ENCODE measurements at places on chromosomes 12 and 14.

GRCh38 chr14:47778631-47779030 is 103.2 kb upstream of the MDGA2 start:
- no peak for DNase-seq

DNA sequence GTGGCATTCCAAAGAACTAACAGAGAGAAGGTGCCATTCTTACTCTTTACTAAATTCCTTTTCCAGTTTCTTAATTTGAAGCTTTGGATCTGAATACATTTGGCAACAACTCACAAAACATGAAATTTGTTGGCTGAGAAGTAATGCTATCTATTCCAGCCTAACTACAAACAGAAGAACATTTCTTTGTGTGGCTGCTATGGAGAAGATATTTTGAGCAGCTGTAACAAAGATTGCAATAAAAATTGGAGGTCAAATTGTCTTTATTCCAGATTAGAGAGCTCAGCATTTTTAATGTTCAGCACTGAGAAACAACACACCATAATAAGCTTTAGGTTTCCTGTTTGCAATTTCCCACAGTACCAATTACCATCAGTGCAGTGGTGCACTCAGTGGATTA is 835.8 kb upstream of the FLRT2 start:
- no peak for DNase-seq

DNA sequence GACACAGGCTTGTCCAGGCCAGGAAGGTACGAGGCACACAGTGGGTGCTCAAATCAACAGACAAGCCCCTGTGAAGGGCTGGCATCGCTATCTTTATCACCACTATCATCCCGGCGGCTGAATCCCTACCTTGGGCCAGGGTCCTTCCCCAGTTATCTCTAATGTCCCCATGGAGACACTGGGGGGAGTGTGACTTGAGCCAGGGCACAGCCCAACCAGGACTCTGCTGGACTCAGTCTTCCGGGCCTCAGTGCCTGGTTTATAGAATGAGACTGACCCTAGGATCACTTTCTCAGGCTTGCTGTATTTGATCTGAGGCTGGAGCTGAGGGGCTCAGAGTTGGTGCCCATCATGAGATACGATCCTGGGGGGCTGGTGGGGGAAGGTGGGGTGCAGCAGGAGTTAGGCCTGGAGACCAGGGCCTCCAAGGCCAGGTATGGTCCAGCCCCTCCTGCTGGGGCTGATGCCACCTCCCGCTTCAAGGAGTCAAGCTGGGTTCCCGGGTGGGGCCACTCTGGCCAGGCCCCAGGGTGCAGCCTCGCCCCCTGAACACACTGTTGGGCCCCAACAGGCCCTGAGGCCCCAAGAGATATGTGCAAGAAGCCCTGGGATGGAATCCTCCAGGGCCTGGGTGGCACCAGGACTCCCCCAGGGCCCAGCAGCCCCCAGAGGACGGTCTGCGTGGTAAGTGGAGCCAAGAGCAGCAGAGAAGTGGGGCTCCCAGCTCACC is 11.8 kb downstream of the BEGAIN start:
- DNase-seq = no peak

DNA sequence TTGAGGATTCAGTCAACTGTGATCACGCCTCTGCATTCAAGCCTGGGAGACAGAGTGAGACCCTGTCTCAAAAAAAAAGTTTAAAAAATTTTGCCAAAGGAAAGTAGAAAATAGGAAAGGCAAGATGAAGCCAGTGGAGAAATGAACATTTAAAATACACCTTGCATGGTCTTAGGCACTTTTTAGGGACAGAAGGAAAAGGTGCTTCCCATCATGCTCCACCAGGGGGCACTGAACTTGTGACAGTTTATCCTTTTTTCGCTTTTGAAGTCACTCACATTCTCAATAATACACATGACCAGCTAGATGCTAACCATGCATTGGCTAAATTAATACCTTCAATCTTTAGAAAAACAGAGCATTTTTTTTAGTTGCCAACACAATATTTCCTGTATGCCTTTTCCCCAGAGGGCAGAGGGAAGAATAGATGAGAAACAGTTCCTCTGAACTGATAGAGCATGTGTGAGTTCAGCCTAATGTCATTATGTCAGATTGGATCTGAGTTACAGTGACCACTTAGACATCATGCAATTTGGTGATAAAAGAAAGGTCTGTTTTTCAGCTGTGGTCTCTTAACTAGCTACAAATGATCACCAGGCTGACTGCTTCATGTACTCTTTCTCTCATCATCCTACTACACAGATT is 221.8 kb upstream of the SSTR1 start:
- no peak for DNase-seq

DNA sequence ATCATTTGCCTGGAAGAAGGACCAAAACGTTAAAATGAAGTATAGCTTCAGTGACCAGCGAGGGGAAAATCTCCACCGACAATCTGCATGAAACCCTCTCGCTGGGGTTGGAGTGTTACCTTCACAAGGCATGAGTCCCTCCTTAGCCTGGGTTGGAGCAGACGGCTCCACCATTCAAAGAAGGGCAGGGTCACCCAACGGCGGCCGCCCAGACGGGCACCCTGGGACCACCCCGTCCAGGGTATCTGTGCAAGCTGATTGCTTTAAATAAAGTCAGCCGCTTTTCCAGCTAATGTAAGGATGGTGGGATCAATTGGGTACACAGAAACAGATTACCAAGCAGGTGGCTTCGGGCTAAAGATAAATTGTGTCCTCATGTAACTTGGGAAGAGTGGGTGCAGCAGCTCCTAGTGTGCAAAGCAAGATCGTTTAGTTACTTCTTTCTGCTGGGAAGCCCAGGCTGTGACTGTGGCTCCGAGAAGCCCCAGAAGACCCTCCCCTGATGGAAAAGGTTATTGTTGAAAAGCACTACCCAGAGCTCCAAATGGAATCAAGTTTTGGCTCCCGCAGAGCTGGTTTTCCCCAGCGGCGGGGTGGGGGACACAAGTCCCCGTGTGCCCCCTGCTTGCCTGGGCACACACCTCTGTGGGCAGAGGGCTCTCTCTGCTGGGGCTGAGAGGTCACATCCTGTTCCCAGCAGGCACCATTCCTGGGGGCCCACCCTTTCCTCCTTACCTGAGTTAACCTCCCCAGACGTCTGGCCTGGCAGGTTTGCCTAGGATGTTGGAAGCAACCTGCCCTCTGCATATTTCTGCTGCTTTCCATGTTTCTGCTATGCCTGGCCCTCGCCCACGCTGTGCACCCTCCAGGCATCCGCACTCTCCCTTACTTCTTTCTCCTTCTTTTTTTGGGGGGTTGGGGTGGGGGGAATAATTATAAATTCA is 318.6 kb upstream of the DIO3 start:
- no peak for DNase-seq

GRCh38 chr14:105492031-105492970 is 1.3 kb downstream of the TEDC1 start:
- no peak for DNase-seq

GRCh38 chr12:103583008-103583407 is 4.1 kb upstream of the STAB2 start:
- no peak for DNase-seq
